ENCODE measurements at places on chromosomes 3 and 15. TPM values are rescaled to one million over a fixed set of nuclear protein-coding genes. Genes with fewer than 3 reads are reported as not detected.

DNA sequence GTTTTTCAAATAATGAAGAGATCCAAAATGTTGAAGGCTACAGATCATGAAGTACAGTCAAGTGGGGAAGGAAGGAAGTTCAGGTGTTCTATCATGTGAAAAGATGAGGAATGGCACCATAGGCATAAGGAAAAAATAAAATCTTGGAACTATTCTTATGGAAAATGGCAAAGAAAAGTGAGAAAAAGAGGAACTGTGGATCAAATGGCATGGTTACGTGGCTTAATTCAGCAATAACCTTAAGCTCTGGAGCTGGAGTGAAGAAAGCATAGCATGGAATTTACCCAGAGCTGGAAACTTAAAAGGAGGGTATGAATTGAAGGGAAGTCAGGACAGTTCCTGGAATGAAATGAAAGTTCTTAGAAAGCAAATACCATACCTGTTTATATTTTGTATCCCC lies 14.4 kb downstream of the ETFA start:
- H3K4me1 ChIP-seq, result no peaks in the 10 kb centered on the region
- H3K27me3 ChIP-seq, result no peaks in the 10 kb centered on the region
- DNase-seq, result no peak

Gene SCAPER
- 79.0 TPM for total RNA-seq

GRCh38 chr15:35117543-35118265 lies 32.6 kb upstream of the NANOGP8 start:
- H3K36me3 ChIP-seq, result no peaks in the 10 kb centered on the region
- no peak for DNase-seq
- no peaks in the 10 kb centered on the region for H3K4me1 ChIP-seq
- H3K4me3 ChIP-seq, result no peak overlapping the region
- H3K27me3 ChIP-seq, result no peaks in the 10 kb centered on the region

GRCh38 chr3:193556841-193557240 lies 2.1 kb upstream of the ATP13A4 start:
- H3K4me3 ChIP-seq, result no peak overlapping the region
- no peak for DNase-seq
- no peaks in the 10 kb centered on the region for H3K27me3 ChIP-seq
- H3K27ac ChIP-seq, result no peak overlapping the region

GRCh38 chr15:87528873-87529272 lies 727.7 kb downstream of the NTRK3 start:
- H3K4me3 ChIP-seq, result no peak overlapping the region
- no peaks in the 10 kb centered on the region for H3K4me1 ChIP-seq
- no peak for DNase-seq
- H3K27ac ChIP-seq, result no peak overlapping the region

Gene INTS14
- 18.0 TPM for total RNA-seq

GRCh38 chr3:37115446-37115845 lies 58.9 kb downstream of the LRRFIP2 start:
- H3K27ac ChIP-seq, result no peak overlapping the region
- DNase-seq, result no peak
- H3K4me3 ChIP-seq, result no peak overlapping the region
- no peaks in the 10 kb centered on the region for H3K27me3 ChIP-seq
- H3K4me1 ChIP-seq, result no peaks in the 10 kb centered on the region
- peaks cover 5% of the 10 kb centered on the region for H3K36me3 ChIP-seq

Data from muscle of leg (tissue), 16 donors.